ENCODE measurements at places on chromosomes 1 and 21. TPM values are rescaled to one million over a fixed set of nuclear protein-coding genes. Genes with fewer than 3 reads are reported as not detected.

GRCh38 chr1:28172713-28173150 is 3.8 kb downstream of the PTAFR start:
- no peak for DNase-seq

DNA sequence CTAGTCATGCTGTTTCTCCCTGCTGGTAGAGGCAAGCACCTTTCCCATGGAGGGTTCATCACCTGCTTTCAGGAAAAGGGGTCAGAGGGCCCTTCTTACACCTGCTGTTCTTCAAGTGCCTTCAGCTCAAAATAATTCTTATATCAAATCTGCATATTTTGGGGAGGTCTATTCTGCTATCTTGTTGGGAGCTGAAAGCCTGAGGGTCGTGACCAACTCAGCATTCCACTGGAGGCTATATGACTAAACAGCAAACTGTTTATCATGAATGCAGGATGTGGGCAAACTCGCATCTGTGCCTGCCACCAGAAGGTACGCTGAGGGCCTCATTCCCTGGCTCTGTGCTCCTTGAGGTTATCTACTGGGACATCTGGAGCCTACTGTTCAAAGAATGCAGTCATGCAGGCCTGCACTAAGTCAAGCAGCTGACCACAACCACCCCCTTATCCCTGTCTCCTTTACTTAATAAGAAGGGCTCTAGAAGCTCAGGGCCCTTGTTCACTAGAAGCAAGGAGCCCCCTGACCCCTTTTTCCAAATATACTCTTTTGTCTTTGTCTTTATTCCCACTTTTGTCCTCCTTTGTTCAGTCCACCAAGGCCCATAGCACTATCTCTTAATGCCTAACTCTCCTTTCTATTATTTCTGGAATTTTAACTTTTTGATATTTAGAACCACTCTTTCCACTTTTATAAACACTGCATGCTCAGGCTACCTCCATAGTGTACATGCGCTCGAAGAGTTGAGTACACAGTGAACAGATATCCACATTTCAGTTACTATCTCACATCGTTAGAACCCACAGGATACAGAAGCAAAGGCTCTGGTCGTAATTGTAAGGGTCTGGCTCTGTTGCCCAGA is 4.5 kb upstream of the TRIM17 start:
- DNase-seq, result no peak

Gene TMEM52
- 1.2 TPM for polyA plus RNA-seq

DNA sequence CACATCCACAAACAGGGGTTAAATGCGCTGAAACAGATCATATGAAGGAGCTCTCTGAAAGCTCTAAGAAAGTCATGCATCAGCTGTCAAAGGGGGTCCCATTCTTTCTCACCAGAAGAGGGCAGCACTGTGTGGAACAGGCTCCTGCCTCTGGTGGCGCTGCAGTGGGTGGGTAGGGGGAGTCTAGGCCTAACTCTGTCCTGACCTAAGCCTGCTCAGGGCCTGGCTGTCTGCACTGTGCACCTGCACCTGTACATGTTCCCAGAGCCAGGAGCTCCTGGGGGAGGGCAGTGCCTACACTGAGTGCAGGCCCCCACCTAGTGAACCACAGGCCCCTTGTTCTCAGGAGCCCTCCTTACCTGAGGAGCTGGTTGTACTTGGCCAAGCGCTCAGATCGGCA is 16.0 kb downstream of the ENO1 start:
- no peak for DNase-seq

- no peak for DNase-seq
Observed at GRCh38 chr1:246383239-246383589, 123.9 kb downstream of the SMYD3 start.

- DNase-seq, result no peak
Observed at GRCh38 chr1:177228693-177229065, 57.9 kb downstream of the BRINP2 start.

DNA sequence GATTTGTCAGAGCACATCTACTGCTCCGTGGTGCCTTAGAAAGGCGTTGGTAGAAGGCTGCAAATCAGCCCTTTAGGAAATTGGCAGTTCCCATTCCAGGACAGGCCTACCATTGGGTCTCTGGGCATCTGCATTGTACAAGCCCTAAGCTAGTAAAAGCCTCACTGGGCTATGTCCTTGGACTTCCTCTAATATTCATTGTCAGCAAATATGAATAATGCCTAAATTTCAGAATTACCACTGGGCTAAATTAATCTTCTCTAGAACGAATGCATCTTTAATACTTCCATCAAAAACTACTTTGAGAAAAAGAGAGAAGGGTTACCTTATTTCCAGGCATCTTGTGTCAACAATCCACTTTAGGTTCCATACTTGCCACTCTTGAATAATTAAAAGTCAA is 41.5 kb upstream of the ATP1A1 start:
- no peak for DNase-seq

DNA sequence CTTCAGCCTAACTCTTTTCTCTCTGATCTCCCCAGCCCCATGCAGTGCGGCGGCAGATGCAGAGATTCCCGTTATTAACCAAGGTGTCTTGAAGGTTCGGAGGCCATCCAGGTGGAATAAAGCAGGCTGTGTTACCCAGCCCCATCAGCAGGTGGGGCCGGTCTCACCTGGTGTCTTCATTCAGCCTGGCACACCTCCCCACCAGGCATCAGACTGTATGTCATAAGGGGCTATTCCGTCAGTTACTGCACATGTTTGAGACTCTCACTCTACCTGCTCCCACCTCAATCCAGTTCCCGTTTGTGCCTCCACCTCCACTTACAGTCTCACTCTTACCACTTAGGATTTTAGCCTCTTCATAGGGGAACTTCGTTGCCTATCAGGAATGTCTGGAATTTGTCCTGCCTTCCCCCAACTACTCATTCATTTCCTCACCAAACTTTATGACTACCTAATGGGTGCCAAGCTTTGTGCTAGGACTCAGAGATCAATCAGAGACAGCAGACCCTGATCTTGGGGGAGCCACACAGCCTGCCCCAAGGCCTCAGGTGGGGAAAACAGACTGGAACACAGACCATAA is 170.2 kb downstream of the PLPP3 start:
- DNase-seq, result no peak

- DNase-seq, result no peak
Observed at GRCh38 chr1:243628476-243628907, 221.6 kb downstream of the AKT3 start.

DNA sequence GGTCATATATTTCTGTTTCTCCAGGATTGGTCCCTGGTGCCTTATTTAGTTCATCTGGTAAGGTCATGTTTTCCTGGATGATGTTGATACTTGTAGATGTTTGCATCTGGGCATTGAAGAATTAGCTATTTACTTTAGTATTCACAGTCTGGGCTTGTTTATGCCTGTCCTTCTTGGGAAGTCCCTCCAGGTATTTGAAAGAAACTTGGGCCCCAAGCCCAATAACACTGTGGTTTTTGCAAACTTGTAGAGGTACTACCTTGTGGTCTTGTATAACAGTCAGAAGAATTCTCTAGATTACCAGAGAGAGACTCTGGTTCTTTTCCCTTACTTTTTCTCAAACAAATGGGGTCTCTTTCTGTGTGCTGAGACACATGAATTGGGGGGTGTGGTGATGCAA is 251.4 kb upstream of the B3GALT2 start:
- DNase-seq, result no peak

GRCh38 chr1:2448098-2448445 is 28.0 kb upstream of the PLCH2 start:
- DNase-seq, result no peak

- no peak for DNase-seq
Observed at GRCh38 chr1:2474104-2474844, 1.8 kb upstream of the PLCH2 start.

Gene GNAT2
- not detected for polyA plus RNA-seq

DNA sequence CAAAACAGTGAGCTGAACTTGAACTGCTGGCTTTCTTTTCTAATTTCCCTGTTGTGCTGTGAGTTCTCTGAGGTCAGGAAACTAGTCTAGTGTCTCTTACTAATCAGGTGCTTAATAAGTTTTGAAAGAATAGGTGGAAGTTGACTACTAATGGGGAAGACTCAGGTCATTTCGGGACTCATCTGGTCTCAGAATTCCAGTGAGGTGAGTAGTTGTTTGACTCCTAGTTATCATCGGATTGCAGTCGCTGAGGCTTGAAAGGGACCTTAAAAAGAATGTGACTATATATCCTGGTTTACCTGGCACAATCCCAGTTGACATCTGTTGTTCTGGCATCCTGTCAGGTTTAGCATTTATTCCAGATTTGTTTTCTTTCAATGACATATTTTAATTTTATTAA is 81.4 kb upstream of the SPAG17 start:
- no peak for DNase-seq

- DNase-seq, result peak; percentile 47
Observed at GRCh38 chr1:113930499-113931161, 1.5 kb downstream of the HIPK1 start.

Gene TMPRSS2
- 36.1 TPM for polyA plus RNA-seq

Gene C4BPA
- polyA plus RNA-seq, result 0.47 TPM

Gene KANK4
- polyA plus RNA-seq, result 22.3 TPM

DNA sequence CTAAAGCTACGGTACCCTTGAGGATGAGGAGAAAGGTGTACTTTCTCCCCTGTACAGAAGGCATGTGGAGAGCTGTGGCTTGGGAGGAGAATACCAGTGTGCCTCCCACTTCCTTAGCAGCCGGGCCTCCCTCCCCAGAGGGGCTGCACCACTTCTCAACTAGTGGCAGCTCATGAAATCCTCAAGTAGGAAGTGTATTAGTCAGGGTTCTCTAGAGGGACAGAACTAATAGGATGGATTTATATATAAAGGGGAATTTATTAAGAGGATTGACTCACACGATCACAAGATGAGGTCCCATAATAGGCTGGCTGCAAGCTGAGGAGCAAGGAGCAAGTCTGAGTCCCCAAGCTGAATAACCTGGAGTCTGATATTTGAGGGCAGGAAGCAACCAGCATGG is 53.1 kb upstream of the PPP2R5A start:
- no peak for DNase-seq

- no peak for DNase-seq
Observed at GRCh38 chr1:98104289-98104688, 183.5 kb upstream of the DPYD start.

DNA sequence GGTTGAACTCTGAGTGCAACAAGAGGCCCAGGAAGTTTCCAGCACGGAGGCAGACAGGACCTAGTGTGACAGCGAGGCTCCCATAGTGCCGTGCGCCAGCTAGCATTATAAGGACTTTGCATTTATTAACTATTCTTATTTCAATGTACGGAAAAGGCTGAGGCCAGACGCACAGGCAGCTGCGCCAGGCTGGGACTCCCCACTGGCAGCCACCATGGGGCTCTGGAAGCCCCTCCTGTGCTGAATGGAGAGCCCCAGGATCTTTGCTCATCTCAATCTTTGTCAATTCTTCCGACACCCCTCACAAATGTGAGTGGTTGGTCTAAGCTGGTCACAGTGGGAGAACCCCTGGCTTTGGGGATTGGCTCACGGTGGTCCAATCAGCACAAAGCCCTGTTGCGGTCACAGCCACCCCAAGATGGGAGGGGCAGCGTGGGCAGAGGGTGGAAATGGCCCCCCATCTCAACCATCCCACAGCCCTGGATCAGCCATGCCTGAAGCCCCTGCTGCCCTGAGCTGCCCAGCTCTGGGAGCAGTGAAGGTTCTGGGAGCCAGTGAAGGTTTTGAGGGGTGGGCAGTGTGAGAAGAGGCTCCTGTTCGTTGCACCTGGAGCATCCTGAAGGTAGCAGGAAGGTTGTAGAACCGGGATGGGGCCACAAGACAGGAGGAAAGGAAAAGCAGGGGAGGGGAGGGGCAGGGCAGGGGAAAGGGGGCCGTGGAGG is 59.5 kb upstream of the ADARB1 start:
- DNase-seq, result no peak

GRCh38 chr1:36652011-36652410 is 169.3 kb upstream of the CSF3R start:
- DNase-seq, result no peak

DNA sequence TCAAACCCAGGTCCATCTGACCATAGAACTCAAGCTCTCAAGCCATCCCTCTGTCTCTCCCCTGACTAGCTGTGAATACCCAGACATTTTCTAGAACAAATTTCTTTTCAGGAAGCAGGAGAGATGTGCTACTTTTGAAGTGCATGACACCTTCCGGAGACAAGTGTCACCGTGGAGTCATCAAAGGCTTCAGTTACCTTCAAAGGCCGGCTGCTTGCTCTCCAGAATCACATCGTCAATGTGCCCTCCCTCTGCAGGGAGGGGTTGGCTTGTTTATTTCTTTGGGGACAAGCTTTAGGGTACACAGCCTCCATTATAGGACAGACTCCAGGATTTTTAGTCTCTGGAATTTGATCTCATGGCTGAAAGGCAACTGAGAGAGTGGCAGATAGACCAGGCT is 37.7 kb upstream of the IGSF21 start:
- no peak for DNase-seq

Gene FAM72C
- polyA plus RNA-seq, result 2.4 TPM

DNA sequence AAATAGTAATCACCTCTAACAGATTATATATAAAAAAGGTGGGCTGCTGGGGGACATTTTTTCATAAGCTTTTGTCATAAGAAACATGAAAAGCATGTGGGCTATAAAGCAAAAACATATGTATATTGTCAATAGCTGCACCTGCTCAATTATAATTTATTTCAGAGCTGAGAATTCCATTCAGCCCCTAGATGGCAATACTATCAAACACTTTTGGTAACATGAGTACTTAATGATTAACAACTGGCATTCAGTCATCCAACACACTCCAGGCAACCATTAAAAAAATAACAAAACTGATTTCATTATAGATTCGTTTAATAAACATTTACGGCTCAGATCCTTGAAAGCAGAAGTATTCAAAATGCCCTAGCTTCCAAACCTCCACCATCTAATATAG is 115.1 kb downstream of the KCTD3 start:
- no peak for DNase-seq

Gene BLACAT1
- 2.6 TPM for polyA plus RNA-seq

Gene HHIPL2
- 0.71 TPM for polyA plus RNA-seq

DNA sequence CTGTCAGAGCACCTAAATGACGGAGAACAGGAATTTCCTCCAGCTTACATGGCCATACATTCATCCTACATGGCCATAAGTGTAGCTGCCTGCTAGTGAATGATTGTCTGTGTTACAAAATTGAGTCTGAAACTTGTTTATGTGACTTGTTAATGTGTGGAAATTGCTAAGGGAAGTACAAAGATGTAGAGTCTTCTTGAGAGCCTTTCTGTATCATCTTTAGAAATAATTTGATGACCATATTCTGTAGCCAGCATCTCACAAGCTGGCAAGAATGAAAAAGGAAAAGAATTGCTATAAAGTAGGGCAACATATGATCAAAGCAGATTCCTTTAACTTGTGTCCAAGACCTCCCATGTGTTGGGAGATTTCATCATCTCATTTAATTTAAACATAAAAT is 339.2 kb upstream of the LRRC7 start:
- DNase-seq, result no peak

Gene MTX1
- 44.2 TPM for polyA plus RNA-seq

- DNase-seq, result no peak
Observed at GRCh38 chr1:236039740-236040685, 24.9 kb downstream of the NID1 start.

Gene FMO1
- polyA plus RNA-seq, result 214 TPM

Measured in right renal cortex interstitium (tissue), 3 donors.